ENCODE measurements at places on chromosomes 7 and 10.

DNA sequence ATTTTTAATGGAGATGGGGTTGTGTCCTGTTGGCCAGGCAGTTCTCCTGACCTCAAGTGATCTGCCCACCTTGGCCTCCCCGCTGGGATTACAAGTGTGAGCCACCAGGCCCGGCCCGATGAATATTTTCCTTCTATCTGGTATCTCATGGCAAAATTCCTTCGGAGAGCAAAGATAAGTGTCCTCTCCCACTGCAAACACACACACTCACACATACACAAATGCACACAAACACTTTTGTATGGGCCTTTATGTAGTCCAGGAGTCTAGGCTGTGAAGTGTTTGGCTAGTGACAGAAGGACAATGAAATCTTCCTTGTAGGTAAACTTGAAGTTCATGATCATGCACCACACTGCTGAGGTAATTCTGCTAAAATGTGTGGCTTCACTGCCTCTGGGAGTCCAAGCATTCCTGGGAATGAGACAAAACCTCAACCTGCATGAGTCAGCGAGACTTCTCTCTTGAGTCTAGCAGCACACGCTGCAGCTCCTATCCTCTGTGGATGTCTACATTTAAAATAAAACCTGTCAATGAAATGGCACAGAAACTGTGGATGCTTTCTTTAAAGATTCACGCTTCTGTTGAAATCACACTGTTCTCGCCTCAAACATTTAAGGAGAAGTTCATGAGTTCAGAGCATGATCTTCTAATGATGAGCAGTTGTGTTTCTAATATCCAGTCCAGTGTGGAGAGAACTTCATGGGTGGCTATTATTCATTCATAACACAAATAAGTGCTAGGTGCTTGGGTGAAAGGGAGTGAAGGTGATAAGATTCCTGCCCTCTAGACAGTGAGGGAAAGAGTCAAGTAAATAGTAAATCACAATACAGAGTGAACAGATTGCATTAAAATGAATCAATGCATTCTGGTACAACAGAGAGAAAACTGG lies 96.5 kb downstream of the NRP1 start:
- no peak for DNase-seq

DNA sequence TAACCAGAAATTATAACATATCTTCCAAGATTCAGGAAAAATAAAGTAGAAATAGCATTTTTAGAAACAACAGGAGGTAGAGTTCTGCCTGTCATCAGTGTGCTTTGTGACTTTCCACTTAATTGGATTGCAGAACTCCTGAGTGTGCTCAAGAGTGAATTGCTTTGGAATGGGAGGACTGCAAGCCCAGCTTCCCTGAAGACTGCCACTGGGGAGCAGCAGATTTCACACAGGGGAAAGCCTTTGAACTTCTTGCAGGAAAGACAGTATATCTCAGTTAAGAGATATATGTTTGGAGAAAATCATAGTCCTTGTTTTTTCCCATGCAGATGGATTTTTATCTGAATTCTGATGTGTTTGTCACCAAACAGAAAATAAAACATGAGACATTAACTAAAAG lies 124.5 kb downstream of the TMEM168 start:
- peak; percentile 62 for DNase-seq

DNA sequence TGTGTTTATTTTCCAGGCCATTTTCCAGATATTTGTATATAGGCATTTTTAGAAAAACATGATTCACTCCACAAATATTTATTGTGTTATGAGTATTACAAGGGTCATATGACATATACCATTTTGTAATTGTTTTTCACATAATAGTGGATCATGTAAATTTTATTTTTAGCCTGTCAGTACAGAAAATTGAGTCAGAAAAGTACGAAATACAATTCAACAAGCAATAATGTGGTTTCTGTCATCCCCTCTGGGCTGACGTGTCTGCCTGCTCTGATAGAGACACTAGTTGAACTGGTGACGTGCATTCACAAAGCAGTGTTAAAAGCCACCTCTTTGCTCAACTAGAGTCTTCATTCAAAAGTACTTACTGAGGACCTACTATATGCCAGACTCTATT lies 97.9 kb upstream of the STEAP1B start:
- DNase-seq: no peak

- DNase-seq: no peak
Measured at GRCh38 chr7:150367677-150368095, 936 bp upstream of the REPIN1 start.

- no peak for DNase-seq
Measured at GRCh38 chr10:126135941-126136595, 239.7 kb downstream of the FANK1 start.

DNA sequence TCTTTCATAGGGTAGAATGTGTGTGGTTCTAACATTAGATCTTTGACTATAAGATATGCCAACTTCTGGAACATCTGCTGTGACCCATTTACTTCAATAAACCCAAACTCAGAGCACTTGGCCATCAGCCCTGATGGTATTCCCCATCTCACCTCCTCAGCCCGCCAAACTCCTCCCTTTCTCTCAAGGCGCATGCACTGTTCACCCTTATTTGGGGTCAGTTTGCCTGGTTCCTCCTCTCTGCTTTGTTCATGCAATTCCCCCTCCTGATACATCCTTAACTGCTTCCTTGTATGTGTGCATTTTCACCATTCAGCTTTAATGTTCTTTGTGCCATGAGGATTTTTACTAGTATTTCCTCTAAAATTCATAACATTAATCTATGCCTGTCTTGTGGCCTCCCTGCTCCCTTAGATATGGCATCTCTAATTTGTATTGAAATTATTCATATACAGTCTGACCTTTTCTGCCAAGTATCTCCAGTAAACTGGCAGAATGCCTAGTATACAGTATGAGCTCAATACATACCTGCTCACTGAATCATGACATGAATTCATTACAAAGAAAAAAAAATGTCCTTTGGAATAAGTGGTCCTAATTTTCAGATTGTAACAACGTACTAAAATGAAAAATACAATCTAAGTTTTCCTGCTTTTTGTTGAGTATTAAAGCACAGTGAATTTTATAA lies 336.8 kb upstream of the IGFBP3 start:
- no peak for DNase-seq

- no peak for DNase-seq
Measured at GRCh38 chr7:71995111-71995510, 417.0 kb downstream of the CALN1 start.

DNA sequence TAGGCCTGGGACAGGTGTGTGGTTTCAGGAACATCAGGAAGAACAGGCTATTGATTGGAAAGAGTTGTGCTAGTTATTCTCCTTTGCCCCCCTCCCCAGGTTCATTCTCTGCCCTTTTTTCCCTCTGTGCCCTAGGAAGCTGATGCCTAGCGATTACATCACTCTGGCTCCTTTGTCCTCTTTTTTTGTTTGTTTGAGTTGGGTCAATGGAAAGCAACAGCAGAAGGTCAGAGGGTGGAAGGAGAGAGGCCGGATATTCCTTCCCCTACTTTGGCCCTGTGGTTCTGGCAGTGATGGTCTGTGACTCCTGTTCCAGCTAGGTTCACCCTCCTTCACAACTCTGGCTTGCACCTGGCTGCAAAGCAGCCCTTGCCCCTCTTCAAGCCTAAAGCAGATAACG lies 18.9 kb downstream of the LOXL4 start:
- no peak for DNase-seq

GRCh38 chr7:27812706-27813105 lies 72.7 kb downstream of the TAX1BP1 start:
- DNase-seq: no peak
